Tibial nerve (tissue), 4 donors: ENCODE measurements at places on chromosomes 5 and 9. TPM values are rescaled to one million over a fixed set of nuclear protein-coding genes. Genes with fewer than 3 reads are reported as not detected.
A peak's percentile ranks its signal among the peaks of the same experiment; 100 is the strongest.

- DNase-seq: no peak
- peaks cover 5% of the 10 kb centered on the region for H3K4me1 ChIP-seq
- H3K27ac ChIP-seq: no peak overlapping the region
- no peaks in the 10 kb centered on the region for H3K27me3 ChIP-seq
These were observed 22.7 kb downstream of the CAVIN4 start for GRCh38 chr9:100600521-100601079.

The AGXT2 gene
- total RNA-seq: not detected

The PROB1 gene
- 1.4 TPM for total RNA-seq

GRCh38 chr9:113536483-113537228, 73.1 kb downstream of the RGS3 start:
- peak overlapping the region; percentile 54 for H3K27ac ChIP-seq
- no peaks in the 10 kb centered on the region for H3K36me3 ChIP-seq
- H3K27me3 ChIP-seq: no peaks in the 10 kb centered on the region
- peaks cover 30% of the 10 kb centered on the region for H3K4me1 ChIP-seq
- DNase-seq: no peak

GRCh38 chr5:107320846-107321245, 349.9 kb downstream of the EFNA5 start:
- H3K27me3 ChIP-seq: no peaks in the 10 kb centered on the region
- no peaks in the 10 kb centered on the region for H3K4me1 ChIP-seq
- H3K36me3 ChIP-seq: no peaks in the 10 kb centered on the region
- no peak overlapping the region for H3K4me3 ChIP-seq

GRCh38 chr9:21086538-21086937, 8.8 kb upstream of the IFNB1 start:
- no peaks in the 10 kb centered on the region for H3K27me3 ChIP-seq
- no peaks in the 10 kb centered on the region for H3K36me3 ChIP-seq
- H3K4me3 ChIP-seq: no peak overlapping the region
- H3K4me1 ChIP-seq: no peaks in the 10 kb centered on the region
- no peak for DNase-seq

GRCh38 chr5:145446412-145446811, 388.7 kb downstream of the PRELID2 start:
- no peak for DNase-seq
- no peaks in the 10 kb centered on the region for H3K36me3 ChIP-seq
- no peaks in the 10 kb centered on the region for H3K4me1 ChIP-seq
- H3K4me3 ChIP-seq: no peak overlapping the region
- no peaks in the 10 kb centered on the region for H3K27me3 ChIP-seq

The IL33 gene
- 22.5 TPM for total RNA-seq

DNA sequence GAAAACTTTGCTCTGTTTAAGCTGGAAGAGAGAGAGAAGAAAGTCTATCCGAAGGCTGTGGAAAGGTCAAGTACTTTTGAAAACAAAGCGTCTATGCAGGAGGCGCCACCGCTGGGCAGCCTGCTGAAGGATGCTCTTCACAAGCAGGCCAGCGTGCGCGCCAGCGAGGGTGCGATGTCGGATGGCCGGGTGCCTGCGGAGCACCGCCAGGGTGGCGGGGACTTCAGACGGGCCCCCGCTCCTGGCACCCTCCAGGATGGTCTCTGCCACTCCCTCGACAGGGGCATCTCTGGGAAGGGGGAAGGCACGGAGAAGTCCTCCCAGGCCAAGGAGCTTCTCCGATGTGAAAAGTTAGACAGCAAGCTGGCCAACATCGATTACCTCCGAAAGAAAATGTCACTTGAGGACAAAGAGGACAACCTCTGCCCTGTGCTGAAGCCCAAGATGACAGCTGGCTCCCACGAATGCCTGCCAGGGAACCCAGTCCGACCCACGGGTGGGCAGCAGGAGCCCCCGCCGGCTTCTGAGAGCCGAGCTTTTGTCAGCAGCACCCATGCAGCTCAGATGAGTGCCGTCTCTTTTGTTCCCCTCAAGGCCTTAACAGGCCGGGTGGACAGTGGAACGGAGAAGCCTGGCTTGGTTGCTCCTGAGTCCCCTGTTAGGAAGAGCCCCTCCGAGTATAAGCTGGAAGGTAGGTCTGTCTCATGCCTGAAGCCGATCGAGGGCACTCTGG, 32.6 kb downstream of the CD180 start:
- peaks cover 5% of the 10 kb centered on the region for H3K4me1 ChIP-seq
- H3K4me3 ChIP-seq: no peak overlapping the region

GRCh38 chr5:2297991-2298390, 415.3 kb upstream of the IRX4 start:
- H3K4me3 ChIP-seq: no peak overlapping the region
- H3K36me3 ChIP-seq: no peaks in the 10 kb centered on the region
- no peaks in the 10 kb centered on the region for H3K4me1 ChIP-seq
- no peaks in the 10 kb centered on the region for H3K27me3 ChIP-seq

DNA sequence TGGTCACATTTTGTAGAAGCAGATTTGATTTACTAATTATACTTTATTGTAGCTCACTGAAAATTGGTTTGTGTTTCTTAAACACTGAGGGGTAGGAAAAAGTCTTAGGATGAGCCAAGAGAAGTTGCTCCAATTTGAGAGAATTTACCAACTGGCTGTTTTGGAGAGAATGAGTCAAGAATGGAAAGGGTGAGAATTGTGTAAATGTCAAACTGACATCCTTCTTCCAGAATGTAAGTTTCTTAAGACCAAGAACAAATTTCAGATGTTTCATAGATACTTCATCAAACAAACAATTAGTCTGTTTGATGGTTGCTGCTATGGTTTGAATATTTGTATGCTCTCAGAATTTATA, 106.2 kb upstream of the TXNDC8 start:
- DNase-seq: no peak
- H3K4me3 ChIP-seq: no peak overlapping the region
- no peaks in the 10 kb centered on the region for H3K27me3 ChIP-seq
- peaks cover 27% of the 10 kb centered on the region for H3K36me3 ChIP-seq
- H3K4me1 ChIP-seq: no peaks in the 10 kb centered on the region
